ENCODE measurements at places on chromosomes 5 and 9.

DNA sequence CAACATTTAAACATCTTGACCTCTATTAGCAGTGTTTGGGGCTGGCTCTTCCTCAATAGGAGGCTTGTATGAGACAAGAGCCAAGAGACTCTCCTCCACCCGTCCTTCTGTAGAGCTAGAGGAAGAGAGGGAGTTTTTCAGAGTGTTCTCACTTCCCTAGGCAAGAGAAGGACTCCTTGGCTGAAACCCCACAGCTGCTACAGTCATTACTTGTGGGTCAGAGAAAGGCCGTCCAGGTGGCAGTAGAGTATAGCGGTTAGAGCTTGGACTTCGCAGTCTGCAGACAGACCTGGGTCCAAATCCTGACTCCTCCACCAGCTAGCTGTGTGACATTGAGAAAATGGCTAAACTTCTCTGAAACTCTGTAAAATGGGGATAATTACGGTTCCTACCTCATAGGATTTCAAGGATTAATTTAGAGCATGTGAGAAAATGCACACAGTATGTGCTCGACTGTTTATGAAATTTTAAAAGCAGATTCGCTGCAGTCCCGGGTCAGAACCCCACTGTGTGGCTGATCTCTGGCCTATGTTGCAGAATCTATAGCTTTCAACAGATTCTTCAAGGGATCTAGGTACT, 80.8 kb upstream of the ARAP3 start:
- no peak for DNase-seq

- DNase-seq: no peak
These were observed 273.8 kb downstream of the MSX2 start for GRCh38 chr5:174998131-174998730.

DNA sequence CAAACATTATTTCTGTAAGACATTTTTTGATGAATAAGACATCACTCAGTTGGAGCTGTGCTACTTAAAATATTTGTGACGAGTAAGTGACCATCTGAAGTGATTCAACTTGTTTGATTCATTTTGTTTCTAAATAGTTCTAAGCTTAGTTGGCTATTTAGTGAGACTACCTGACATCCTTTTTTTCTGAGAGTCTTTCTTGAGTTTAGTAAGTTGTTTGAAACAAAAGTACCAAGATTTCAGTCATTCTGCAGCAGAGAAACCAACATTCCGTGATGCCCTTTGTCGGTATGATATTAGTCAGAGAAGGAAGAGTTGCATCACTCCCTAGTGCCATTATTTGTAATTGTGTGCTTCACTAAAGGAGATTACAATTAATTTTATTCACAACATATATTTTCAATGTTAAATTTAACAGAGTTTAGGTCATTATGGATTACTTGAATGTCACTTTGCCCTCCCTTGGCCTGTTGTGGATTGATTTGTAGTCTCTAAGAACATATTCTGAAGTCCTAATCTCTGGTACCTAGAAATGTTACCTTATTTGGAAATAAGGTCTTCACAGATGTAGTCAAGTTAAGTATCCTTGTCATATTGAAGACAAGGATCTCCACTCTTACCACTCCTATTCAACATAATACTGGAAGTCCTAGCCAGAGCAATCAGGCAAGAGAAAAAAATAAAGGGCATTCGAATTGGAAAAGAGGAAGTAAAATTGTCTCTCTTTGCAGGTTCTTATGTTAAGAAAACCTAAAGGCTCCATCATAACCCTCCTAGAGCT, 212.2 kb downstream of the PCSK1 start:
- DNase-seq: peak; percentile 78

- DNase-seq: no peak
These were observed 279.4 kb downstream of the CWC27 start for GRCh38 chr5:65047948-65048690.

DNA sequence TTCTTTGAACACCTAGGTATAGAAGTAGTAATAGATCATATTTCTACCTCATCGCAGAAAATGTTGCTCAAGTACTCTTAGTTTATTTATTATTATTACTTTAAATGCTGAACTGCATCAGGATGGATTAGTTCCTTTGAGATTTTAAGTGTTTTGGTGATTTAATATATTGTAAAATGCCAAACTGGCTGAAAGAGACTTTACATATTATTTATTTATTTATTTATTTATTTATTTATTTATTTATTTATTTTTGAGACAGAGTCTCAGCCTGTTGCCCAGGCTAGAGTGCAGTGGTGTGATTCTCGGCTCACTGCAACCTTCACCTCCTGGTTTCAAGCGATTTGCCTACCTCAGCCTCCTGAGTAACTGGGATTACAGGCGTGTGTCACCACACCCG, 42.3 kb downstream of the LMNB1 start:
- no peak for DNase-seq

DNA sequence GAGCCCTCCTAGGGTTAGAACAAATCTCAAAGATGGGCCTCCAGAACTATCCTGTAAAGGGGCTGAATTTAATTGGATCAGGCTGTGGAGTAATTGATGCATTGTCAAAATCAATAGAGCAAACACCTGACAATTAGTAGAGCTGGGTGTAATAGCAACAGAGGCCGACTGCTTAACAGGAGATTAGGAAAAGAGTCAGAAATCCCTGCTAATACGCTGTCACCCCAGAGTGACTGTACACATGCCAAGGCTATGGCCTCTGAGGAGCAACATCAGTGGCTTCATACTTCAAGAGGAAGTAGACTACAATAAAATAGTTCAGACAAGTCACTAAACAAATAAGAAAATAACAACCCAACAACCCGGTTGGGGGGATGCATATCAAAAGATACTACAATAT, 18.7 kb upstream of the GRPEL2 start:
- DNase-seq: no peak

DNA sequence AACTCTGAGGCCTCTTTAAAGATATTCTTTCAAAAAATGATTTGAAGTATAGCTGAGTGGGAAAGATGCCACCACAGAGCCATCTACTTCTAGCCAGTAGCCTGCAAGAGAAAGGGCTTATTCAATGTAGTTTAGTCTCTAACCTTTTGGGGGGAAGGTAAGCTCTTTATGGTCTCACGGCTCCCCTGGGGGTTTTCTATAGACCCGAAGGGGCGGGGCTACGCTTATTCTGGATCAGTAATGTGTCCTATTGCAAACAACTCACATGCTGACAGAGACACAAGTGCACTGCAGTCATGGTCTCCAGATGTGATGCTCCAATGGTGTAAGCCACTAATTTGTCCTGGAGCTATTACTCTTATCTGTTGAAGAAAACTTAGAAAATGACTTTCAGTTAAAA, 53.4 kb upstream of the RPS23 start:
- DNase-seq: no peak

All from iris pigment epithelial cell (primary cell).